Substantia nigra (tissue), 51 donors: ENCODE measurements at places on chromosomes 5 and 9.

- DNase-seq: no peak
These were observed 37.0 kb upstream of the PSD2 start for GRCh38 chr5:139758510-139759075.

GRCh38 chr9:7375013-7375511 is 424.5 kb downstream of the DMAC1 start:
- DNase-seq: no peak

GRCh38 chr9:120474591-120475243 is 105.2 kb downstream of the CDK5RAP2 start:
- DNase-seq: no peak

- DNase-seq: no peak
These were observed 106.1 kb upstream of the PHYKPL start for GRCh38 chr5:178338750-178339144.

- DNase-seq: no peak
These were observed 500.2 kb upstream of the NUDT12 start for GRCh38 chr5:104062621-104063377.

- DNase-seq: no peak
These were observed 58.9 kb downstream of the GNA14 start for GRCh38 chr9:77589046-77589795.
